Gastroesophageal sphincter (tissue), 4 donors: ENCODE measurements at places on chromosomes 1 and 21. TPM values are rescaled to one million over a fixed set of nuclear protein-coding genes. Genes with fewer than 3 reads are reported as not detected.

GRCh38 chr1:209937996-209938959 is at the start of gene SYT14:
TSS of gene SYT14 (plus strand) at chr1:209938217. CDS start at chr1:209938265, 48 bp downstream.
- ATAC-seq = no peak

DNA sequence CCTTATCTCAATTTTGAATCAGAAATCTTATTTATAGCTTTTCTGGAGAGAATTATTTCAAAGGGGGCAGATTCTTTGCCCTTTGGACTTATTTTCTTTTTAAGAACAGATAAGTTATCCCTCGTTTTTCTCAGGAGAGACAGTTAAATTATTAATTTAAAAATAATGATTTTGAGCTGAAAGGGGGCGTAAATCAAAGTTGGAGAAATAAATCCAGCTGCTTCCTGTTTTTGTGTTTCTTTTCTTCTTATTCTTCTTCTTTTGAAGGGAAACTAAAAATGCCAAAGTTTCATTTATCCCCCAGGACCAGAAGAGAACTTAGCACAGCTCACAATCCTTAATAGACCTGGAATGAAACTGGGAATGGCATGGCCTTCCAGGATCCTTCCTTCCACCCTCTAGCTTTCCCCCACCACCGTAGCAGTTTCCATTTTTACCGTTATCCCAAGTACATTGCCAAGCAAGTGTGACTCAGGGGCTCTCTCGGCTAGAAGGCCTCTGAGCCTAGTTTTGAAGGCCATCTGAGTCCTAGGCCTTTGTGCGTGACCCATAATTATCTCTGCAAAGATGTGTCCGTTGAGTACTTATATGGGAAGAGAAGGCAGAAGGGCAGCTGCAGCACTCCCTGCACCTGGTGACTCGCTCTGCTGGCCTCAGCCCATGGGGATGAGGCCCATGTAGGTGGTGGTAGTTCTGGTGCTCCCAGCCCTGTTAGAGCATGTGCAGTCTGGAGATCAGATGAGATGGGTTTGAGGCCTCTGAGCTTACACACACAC is 181.7 kb downstream of the ROR1 start:
- no peak for ATAC-seq

- ATAC-seq = no peak
Measured at GRCh38 chr1:4755301-4755845, 101.0 kb downstream of the AJAP1 start.

- ATAC-seq = no peak
Measured at GRCh38 chr1:205303247-205303888, 18.2 kb downstream of the NUAK2 start.

Gene SPRR3
- 5.9 TPM for total RNA-seq

Gene JAK1
- 166 TPM for total RNA-seq

Gene OPRD1
- not detected for total RNA-seq

GRCh38 chr21:31278511-31279130 is 65.4 kb downstream of the TIAM1 start:
- ATAC-seq = no peak

DNA sequence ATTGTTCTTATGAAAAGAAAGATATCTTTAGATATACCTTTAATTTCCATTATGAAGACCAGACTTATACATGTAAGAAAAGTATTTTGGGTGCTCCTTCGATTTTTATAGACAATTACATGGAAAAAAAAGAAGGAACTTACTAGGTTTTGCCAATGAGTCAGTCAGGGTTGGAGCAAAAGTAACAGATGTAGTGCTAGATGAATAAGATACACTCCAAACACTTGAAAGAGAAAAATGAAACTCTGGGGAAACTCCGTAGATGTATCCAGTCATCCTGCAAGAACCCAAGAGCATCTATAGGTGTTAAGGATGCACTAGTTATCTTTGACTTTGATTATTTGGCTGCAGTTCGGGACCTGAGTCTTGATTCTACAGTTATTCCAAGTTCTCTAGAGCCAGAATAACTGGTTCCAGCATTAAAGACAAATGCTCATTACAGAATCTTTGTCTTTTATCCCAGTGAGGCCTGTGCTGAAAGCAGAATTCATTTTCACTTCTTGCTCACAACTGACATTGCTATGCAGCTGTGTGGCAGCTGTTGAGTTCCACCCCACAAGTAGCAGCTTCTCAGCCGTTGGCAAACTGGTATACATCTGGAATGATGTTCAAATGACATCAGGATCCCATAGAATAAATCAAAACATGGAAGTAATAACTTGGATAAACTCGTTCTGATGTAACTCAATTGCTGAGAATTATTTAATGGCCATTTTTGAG is 326.1 kb downstream of the ASTN1 start:
- no peak for ATAC-seq

GRCh38 chr1:64139877-64140276 is 63.5 kb upstream of the UBE2U start:
- no peak for ATAC-seq

- ATAC-seq = no peak
Measured at GRCh38 chr21:40255518-40256444, 388.5 kb downstream of the PCP4 start.

Gene SERTAD4
- total RNA-seq = 3.0 TPM

GRCh38 chr1:106681939-106682522 is 374.4 kb upstream of the PRMT6 start:
- no peak for ATAC-seq

Gene SLC44A5
- 0.49 TPM for total RNA-seq

GRCh38 chr1:150515328-150516049 is at the start of gene FALEC:
TSS of gene FALEC (plus strand) at chr1:150515752.
- ATAC-seq = peak; percentile 99

Gene SLC27A3
- 19.7 TPM for total RNA-seq

Gene CFHR3
- total RNA-seq = 0.25 TPM

DNA sequence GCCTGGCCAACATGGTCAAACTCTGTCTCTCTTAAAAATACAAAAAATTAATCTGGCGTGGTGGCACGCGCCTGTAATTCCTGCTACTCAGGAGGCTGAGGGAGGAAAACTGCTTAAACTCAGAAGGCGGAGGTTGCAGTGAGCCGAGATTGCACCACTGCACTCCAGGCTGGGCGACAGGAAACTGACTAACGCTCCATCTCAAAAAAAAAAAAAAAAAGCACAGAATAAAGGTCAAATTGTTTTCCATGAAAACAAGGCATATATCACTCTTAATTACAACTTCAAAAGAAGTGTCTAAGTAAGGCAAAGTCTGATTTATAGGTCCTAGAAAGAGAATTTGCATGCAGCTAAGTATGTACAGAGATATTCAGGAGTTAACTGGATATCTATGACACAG is 25.6 kb downstream of the EYA3 start:
- no peak for ATAC-seq

GRCh38 chr1:244749230-244750016 is 86.0 kb upstream of the COX20 start:
- ATAC-seq = no peak

- ATAC-seq = no peak
Measured at GRCh38 chr1:183585038-183585437, 5.2 kb downstream of the NCF2 start.
